ENCODE measurements at places on chromosomes 12 and 14.

- peak; percentile 6 for DNase-seq
These were observed 35.9 kb upstream of the GSC start for GRCh38 chr14:94805680-94806288.

DNA sequence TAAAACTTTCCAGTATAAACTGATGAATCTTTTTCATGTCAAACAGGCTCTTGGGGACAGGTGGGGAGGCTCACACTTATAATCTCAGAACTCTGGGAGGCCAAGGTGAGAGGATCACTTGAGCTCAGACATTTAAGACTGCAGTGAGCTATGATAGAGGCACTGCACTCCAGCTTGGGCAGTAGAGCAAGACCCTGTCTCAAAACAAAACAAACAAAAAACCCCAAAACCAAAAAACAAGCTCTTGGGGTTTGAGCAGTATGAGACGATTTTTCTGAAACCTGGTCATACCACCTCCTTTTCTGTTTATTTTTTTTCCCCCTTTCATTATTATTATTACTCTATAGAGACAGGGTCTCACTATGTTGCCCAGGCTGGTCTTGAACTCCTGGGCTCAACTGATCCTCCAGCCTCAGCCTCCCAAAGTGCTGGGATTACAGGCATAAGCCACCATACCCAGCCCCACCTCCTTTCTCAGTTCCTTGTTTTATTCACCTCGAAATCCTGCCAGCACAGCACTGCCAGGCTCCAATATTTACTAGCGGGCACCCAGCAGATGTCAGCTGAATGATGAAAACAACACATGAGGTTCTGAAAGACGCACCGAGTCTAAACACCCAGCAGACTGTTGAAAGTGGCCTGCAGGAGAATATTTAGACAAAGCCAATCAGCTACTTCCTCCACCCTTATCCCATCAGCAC lies 19.5 kb upstream of the CDK17 start:
- DNase-seq, result no peak

GRCh38 chr12:25433024-25433423 lies 120.1 kb downstream of the LMNTD1 start:
- DNase-seq, result no peak

DNA sequence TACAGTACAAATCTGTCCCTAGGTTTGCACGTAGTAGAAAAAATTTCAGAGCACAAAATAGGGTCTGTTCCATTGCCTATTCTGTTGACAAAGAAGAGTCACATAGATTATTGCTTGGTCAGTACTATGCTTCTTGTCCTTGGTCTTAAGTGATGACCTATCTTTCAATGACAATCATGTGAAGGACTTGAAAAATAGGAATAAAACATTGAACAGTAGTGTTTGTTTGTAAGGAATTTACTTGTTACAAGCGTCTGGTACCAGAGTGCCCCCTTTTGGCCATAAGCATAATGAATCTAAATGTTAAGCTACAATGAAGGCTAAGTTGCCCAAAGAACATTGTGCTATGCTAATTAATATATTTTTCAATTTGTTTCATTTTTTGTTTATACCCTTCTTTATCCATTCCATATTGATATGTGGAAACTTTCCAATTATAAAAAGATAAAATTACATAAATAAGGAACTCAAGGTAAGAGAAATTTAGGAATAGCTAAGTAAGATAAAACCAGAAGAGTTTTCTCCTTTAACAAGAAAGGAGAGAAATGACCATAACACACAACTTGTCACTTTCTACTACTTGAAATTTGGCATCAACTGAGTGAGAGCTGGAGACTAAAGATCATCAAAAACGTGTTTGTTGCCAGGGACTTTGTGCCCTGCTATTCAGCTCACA lies 204.7 kb downstream of the EPS8 start:
- DNase-seq, result peak; percentile 63

DNA sequence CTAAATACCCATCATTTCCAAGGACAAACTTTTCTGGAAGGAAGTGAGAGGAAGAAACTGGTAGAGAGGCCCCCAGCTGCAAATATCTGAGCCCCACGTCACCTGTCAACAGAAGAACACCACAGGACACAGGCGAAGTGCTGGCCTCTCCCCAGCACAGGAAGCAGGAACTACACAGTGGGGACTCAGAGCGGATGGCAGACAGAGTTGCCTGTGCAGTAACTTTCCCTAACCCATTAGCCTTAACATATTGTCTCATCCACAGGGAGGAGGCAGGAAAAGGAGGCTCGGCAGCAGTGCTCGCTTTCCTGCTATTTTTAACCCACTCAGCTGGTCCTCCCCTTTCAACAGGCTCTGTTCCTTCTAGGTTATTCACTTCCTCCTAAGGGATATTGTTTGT lies 111.5 kb upstream of the TMPO start:
- no peak for DNase-seq

GRCh38 chr14:73237219-73237785 lies at the start of gene PAPLN:
PAPLN (plus strand) TSS chr14:73237506; CDS start chr14:73239779, 2,273 bp downstream.
- no peak for DNase-seq

DNA sequence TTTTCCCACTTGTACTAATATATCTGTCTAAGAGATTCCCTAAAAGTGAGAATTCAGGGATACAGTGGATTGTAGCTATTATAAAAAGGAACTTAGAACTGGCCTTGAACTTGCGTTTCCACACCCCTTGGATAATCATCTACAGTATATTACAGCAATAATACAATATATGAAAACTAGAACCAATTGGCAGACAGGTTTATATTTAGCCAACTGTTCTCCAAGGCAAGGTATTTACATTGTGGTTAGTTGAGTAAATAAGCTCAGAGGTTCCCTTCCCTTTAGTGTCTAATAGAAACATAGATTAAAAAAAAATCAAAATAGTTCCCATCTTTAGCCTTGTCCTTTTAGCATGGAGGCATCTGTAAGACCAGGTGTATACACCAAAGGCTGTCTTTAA lies 42.1 kb downstream of the LIMA1 start:
- no peak for DNase-seq

DNA sequence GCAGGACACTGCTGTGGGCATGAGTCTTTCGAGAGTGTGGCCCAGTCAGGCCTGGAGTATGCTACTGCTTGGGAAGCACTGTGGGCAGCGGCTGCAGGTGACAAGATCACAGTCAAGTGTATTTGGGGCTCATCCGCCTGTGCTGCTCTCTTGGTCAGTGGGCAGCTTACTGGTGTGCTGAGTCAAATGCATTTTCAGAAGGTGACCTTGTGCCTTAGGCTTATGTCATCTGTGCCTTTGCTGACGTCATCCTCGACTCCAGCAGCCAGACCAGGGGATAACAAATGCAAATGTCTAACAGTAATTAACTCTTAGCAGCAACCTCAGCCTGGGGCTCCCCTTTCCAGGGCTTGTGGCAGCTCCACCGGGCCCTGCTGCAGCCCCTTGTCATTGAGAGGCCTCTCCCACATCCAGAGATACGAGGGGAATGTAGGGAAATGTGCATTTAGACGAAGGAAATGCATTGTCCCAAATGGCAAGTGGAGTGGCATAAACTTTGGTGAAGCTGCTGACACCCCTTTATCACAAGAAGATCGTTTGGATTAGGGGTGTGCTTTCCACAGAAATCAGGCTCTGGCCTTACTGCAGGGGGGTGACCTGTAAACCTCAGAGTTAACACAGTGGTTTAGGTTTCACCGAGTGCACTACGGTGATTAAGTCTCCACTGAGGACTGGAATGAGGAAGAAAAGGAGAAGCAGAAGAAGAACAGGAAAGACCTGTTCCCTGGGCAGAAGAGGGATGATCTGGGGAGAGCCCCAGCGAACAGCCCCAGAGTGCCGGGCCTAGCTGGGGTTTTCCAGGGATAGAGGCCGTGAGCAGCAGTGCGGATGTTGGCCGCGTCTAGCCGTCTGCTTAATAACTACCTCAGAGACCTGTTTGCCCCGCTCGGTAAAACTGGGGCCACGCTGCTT lies 39.7 kb downstream of the PSMA6 start:
- DNase-seq, result no peak

All from fibroblast of skin of abdomen (primary cell).